SHP77 treated with DMSO at 0.1 percent for 48 hours (cell line): ENCODE measurements at places on chromosomes 16 and 17.
A peak's percentile ranks its signal among the peaks of the same experiment; 100 is the strongest.

GRCh38 chr17:67245694-67246402, 852 bp upstream of the HELZ start:
- no peak for DNase-seq

GRCh38 chr17:78461799-78462053, 83.3 kb downstream of the PGS1 start:
- no peak for DNase-seq

GRCh38 chr16:65757064-65757463, 609.4 kb upstream of the CDH5 start:
- DNase-seq = no peak

DNA sequence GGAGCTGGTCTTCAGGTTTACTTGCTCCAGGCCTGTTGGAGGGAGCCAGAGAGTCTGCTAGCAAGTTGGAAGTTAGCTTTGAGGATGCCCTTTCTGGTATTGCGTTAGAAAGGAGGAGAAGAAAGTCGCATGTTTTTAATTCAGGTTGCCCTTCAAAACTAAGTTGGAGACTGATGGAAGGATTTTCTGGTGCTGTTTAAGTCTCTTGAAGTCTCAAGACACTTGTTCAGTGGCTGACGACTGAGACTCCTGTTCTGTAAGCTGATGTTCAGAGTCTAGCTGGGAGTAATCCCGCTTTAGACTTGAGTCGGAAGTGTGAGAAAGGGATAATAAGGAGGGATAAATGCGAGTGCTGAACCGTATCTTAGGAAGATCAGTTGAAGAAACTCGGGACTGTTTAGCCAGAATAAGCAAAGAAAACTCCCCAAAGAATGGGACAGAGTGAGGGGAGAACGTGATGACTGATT, 740 bp downstream of the AATF start:
- DNase-seq = no peak

- DNase-seq = peak; percentile 11
Observed at GRCh38 chr17:57009737-57010445, 32.0 kb downstream of the SCPEP1 start.

- no peak for DNase-seq
Observed at GRCh38 chr17:9355846-9356245, 219.8 kb downstream of the STX8 start.

- no peak for DNase-seq
Observed at GRCh38 chr17:41404024-41404671, 6.7 kb upstream of the KRT31 start.

- DNase-seq = no peak
Observed at GRCh38 chr16:54934481-54935265, 4.0 kb downstream of the IRX5 start.

DNA sequence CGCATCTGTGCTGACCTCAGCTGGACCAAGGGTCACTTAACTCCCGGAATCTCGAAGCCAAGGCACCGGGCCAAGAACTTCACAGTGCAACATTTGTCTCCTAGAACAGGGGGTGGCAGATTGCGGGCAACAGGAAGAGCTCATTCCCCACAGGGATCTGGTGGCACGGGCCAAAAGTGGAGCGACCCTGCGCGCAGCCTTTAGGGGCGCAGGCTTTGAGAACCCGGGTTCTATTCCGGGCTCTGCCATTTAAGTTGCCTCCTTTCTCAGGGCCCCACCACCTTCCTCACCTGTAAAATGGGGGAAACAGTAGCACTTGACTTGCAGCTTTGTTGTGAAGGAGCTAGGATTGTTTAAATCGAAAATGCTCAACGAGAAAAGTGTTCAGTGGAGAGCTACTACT, 651 bp downstream of the SHMT1 start:
- DNase-seq = no peak
